ENCODE measurements at places on chromosomes 6 and 20.
A peak's percentile ranks its signal among the peaks of the same experiment; 100 is the strongest.

DNA sequence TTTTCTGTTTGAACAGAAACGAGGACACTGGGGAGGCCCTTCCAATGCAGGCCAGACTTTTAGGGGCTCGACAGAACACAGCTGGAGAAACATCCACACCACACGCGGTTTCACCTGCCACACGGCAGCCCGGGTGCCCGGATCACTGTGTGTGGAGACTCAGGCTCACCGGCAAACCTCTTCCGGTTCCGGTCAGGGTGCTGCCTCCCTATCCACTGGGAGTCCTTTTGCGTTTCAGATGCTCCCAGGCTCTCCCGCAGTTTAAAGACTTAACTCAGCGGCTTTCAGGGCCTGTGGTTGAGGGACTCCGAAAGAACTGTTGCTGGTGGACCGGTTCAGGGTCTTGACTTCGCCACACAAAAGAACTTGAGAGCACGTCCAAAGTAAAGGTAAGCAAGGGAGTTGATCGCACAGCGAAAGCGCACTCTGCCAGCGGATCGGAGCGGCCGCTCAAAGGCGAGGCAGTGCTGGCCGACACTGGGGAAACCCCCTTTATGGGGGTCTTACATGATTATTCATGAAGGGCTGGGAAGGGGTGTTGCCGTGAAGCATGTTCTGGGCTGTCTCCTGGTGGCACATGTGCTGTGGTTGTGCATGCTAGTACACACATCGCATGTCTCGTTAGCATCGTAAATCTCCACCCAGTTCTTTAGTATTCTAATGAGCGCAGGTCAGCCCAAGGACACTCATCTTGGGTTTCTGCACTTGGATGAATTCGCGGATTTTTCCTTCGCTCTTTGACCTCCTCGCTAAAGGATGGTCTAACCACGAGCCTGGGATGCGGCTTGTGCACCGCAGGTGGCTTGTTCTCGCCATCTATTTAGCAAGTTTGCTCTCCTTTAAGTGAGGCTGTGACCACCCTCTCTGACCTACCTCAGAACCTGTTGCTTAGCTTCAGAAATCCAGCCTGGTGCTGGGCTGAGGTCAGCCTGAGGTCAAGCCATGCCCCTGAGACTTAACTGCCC lies 180.3 kb downstream of the CDH26 start:
- peak; percentile 61 for DNase-seq

DNA sequence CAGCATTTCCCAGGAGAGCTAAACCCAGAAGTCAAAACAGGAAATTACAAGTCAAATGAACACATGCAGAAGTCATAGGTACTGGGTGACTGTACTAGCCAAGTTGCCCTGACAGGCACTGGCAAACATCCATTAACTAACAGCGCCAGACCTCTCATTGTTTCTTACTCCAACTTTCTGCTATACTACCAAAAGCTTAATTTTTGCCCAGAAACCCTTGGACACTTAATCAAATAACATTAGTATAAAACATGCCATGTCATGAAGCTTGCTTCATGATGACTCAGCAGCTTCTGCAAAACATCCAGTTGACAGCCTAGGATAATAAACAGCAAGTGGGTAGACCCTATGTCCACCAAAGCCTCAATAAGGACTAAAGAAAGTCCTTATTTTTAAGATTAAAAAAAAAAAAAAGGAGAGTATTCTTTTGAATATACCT lies 3.5 kb downstream of the NUP153 start:
- DNase-seq, result no peak

DNA sequence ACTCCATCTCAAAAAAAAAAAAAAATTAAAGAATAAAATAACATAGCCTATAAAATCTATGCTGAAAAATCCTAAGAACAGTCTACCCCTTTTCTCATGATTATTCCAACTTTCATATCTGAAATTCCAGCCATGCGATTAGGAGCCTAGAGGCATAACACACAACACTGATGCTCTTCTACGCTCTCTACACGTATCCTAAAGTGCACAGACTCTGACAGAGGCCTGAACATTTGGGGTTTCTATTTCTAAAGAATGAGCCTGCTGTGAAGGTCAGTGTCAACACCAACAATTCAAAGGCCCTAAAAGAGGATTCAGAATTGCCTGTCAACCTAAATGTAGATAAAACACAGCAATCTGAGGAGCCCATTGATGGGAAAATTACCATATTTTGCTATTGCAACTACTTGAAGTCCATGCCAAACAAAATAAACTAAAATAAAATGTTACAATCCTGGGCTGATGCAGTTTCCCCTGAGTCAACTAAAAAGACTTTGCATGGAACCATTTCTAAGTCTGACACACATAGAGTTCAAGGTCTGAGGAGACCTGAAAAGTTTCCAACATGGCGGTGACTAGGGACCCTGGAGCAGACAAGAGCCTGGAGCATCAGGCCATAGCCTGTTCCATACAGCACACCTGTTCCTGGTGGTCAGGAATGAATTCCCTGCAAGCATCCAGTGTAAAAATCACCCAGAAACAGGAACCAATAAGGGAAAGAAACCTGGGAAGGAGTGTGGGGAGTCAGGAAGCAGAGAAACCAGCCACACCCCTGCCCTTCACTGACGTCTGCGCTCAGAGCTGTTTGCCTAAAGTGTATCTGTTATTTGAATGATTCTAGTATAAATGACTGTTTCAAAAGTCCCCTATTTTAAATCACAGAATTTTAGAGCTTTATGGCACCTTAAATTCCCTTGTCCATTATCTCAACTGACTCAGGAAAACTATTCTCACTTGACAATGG lies 11.8 kb downstream of the NINL start:
- DNase-seq, result no peak

GRCh38 chr6:143195349-143195845 lies 134.7 kb downstream of the AIG1 start:
- no peak for DNase-seq

GRCh38 chr6:140105857-140106256 lies 731.4 kb upstream of the CITED2 start:
- no peak for DNase-seq

DNA sequence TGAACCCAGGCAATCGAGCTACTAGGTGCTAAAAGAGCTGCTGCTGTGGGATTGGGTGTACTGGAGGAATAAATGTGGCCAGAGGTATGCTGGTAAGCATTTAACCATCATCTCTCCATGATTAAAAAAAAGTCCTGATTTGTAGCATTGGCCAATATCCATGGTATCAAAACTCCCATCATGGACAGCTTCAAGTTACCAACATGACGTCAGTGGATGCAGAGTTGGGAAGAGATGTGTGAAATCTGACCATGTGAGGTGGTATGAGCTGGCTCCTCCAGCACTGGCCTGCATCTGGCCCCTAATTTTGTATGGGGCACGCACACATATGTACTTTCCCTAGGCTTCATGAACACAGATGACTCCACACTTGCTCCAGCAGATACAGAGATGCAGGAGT lies 11.7 kb downstream of the BPIFB4 start:
- no peak for DNase-seq

- DNase-seq, result no peak
Measured at GRCh38 chr20:35845561-35845960, 73.7 kb downstream of the PHF20 start.

DNA sequence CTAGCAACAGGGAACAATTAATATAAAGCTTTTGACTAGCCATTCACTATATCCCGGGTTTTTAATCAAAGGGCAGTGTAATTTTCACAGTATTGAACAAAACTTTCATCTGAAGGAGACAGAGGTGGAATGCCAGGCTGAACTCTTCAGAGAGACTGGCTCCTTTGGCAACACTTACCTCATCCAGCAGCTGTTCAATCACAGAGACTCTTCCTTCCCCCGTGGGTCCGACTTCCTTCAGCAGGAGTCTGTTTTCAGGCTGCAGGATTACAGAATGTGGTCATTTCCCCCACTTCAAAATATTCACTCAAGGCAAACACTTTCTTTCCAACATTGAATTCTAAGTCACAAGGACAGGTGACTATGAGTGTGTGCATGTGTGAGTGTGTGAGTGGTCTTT lies 76.6 kb downstream of the DZANK1 start:
- no peak for DNase-seq

DNA sequence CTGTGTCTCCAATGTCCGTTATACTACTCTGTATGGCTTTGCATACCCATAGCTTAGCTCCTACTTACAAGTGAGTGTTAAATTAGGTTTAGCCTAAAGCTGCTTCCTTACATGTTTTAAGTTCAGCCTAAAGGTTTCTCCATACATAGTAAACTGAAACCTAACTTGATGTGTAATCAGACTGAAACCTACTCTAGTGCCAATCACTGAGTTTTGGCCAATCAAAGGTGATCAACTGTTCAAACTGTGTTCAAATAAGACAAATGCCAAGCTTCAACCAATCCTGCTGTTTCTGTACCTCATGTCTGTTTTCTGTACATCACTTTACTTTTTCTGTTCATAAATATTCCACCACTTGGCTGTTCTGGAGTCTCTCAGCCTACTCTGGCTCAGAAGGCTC lies 20.0 kb downstream of the HLA-DOA start:
- no peak for DNase-seq

GRCh38 chr6:139784222-139784769 lies 409.8 kb upstream of the CITED2 start:
- DNase-seq, result no peak

- no peak for DNase-seq
Measured at GRCh38 chr20:3090565-3090964, 6.0 kb upstream of the AVP start.

- no peak for DNase-seq
Measured at GRCh38 chr20:1813101-1813529, 82.1 kb upstream of the SIRPA start.

- DNase-seq, result peak; percentile 78
Measured at GRCh38 chr20:41119614-41120561, 17.5 kb upstream of the PLCG1 start.

GRCh38 chr20:47118641-47119040 lies 224.0 kb downstream of the EYA2 start:
- no peak for DNase-seq

DNA sequence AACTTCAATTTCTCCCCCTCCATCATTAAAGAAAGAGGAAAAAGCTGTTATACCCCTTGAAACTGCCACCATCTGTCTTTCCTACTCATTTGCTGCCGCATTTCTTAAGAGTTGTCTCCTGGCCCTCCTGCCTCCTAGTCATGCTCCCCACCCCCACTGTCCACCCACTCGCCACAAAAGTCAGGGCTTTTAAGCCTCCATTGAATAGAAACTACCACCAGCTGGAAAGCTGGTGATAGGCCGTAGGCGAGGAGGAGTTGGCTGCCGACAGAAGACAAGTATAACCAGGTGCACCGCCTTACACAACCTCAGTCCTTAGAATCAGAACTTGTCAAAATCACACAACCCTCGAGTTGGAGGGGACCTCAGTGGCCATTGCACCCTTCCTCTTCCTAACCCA lies 67.6 kb downstream of the B3GAT2 start:
- no peak for DNase-seq

- DNase-seq, result no peak
Measured at GRCh38 chr6:47665112-47665511, 33.3 kb upstream of the ADGRF4 start.

GRCh38 chr20:19789446-19789845 lies 31.4 kb downstream of the RIN2 start:
- no peak for DNase-seq

DNA sequence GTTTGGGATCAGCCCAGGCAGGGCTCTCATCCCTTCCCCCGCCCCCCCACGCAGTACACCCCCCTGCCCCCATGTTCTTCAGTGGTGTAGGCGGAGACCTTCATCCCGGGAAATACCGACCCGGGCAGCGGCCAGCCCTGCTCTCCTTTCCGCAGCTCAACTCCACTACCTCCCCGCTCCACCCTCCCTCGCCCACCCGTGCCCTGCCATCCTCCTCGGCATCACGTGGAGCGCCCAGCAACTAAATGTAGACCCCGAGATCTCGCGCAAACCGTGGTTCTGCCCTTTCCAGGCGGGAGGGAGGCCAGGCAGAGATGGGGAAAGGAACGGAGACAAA lies 1932.2 kb upstream of the DEFB115 start:
- DNase-seq, result no peak

- DNase-seq, result no peak
Measured at GRCh38 chr20:45157962-45158361, 16.7 kb upstream of the PI3 start.

DNA sequence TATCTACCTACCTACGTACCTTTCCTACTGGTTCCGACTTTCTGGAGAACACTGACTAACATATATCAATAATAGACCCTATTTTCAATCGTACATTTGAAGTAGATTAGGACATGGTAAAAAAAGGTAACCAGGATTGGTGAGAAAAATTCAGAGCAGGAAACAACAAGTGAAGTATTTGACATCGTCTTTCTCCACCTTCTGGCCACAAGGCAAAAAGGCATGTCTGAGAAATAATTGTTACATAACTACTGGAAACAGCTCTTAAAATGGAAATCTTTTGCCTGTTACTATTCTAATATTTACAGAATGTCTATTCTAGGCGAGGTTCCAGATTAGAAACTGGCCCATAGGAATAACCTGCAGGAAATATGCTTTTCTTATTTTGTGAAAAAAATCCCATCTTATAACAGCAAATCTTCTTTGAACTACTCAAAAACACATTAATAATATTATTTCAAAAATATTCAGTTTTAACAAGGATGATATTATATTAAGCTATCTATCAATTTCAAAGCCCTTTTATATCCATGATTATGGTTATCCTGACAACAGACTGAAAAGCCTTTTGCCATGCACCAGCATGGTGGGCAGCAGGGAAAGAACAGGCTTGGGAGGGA lies 80.8 kb downstream of the RCAN2 start:
- DNase-seq, result peak; percentile 70

DNA sequence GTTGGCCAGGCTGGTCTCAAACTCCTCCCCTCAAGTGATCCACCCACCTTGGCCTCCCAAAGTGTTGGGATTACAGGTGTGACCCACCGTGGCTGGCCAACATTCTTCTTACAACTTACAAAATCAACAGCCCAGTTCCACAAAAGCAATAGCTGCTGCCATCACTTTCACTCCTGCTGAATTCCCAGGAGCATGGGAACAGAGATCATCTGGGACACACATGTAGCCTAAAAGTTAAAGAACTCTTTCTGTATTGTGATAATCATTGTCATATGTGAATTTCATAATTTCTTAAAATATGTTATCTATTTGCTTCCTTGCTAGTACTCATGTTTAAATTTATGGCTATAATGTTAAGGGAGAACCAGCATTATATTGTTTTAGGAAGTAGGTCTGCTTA lies 51.7 kb downstream of the NCOA6 start:
- DNase-seq, result no peak

GRCh38 chr6:167704396-167704901 lies 122.3 kb upstream of the AFDN start:
- DNase-seq, result no peak

DNA sequence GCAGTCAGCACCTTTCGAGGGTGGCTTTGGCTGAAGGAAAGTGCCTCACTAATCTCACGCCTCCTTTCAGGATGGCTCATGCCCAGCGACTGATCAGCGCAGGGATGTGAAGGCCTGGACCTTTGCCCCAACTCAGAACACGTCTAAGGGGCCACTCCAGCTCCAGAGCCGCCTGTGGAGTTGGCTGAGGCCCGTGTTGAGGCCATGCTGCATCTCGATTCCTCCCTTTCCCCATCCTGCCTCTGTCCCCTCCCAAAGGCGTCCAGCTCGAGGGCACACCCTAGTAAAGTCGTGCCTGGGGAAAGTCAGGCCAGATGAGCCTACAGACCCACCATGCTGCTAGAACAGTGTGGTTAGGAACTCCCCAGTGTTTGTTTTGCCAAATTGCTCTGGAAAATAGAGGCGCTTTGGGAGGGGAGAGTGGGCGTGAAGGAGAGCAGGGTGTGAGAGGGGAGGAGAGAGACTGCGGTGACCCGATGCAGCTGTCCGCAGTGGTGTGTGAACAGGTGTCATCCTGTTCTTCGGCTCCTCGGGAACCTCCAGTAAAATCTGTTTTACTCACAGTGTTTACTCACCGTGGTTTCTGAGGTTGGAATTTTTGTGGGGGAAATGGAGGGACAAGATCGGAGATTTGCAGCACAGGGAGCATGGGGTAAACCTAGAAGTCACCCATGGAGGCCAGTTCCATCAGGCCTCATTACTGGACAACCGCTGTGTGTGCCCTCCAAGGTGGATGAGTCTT lies 85.0 kb upstream of the PMEPA1 start:
- no peak for DNase-seq
